Activated effector memory CD4-positive, alpha-beta T cell treated with Interleukin-2 at 50 U/mL for 16 hours (primary cell): ENCODE measurements at places on chromosomes 3 and 15.

GRCh38 chr3:14658978-14659377 lies 7.4 kb downstream of the CCDC174 start:
- no peak for DNase-seq

DNA sequence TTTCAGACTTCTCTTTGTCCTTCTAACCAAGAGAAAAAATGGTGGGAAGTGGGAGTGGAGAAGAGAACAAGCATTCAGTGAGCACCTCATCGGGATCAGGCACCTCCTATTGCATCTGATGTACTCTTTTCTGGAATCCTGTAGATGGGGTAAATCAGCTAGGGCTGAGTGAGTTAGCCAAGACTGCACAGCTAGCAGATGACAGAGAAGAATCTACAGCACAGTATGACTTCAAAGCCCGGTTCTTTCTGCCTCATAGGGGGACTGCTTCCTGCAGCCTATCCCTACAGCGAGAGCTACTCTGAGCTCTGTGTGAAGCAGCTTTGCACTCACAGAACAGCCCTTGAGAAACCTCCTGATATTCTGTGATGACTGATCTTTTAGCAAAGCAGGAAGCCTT lies 275.2 kb upstream of the MEIS2 start:
- no peak for DNase-seq

DNA sequence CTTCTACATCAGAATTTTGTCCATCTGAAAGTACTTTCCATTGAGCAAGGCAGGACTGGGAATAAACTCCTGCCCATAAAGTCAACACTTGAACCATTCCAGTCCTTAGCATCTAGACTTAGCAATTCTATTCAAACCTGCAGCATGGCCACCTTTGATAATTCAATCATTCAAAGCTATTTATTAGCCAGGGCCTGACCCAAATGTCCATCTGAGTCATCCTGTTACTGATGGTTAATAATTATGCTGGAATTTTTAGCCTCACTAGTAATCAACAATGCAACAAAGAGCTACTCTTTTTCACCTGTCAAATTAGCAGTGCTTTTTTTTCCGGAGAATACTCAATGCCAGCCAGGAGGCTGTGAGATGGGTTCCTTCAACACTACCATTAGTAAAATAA lies 72.7 kb upstream of the SNRK start:
- DNase-seq, result no peak

DNA sequence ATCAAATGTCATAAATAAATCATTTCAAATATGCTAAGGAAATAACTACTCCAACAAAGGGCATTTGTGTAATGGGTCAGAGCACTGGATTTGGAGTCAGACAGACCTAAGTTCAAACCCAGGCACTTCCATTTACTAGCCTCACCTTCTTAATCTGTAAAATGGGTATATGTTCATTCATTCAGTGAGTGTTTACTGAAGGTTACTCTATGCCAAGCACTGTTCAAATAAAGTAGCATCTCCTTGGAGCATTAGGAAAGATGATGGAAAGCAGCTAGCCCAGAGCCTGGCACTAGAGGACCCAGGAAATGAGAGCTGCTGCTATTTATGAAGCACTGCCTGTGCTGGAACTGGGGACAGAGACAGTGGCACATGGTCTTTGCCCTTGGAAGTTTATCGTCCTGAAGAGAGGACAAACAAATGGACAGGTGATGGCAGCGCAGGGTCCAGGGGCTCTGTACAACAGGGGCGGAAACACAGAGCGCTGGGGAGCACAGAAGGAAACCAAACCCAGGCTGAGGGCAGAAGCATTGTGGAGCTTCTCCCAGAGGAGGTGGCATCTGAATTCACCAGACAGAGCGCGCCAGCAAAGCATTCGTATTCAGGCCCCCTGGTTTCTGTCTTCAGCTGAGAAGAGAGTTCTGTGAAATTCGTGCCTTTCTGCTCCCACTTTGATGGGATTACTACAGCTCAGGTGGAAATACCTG lies 19.0 kb downstream of the TM4SF4 start:
- no peak for DNase-seq

DNA sequence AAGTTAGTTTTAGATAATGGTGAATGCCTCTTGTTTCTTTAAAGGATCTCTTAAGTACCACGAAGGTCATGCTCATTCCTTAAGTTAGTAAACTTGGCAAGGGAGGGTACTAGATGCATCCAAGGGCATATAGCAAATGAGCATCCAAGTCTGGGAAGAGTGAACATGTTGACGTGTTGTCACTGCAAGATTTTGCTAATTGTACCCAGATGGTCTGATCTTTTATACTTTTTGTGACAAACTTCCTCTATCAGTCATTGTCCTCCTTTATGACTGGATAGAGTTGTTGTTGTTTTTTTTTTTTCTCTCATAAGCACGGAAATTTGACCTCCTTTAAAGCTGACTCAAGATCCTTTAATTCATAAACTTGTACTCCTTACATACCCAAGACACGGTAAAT lies 121.3 kb downstream of the CHST2 start:
- DNase-seq, result no peak

DNA sequence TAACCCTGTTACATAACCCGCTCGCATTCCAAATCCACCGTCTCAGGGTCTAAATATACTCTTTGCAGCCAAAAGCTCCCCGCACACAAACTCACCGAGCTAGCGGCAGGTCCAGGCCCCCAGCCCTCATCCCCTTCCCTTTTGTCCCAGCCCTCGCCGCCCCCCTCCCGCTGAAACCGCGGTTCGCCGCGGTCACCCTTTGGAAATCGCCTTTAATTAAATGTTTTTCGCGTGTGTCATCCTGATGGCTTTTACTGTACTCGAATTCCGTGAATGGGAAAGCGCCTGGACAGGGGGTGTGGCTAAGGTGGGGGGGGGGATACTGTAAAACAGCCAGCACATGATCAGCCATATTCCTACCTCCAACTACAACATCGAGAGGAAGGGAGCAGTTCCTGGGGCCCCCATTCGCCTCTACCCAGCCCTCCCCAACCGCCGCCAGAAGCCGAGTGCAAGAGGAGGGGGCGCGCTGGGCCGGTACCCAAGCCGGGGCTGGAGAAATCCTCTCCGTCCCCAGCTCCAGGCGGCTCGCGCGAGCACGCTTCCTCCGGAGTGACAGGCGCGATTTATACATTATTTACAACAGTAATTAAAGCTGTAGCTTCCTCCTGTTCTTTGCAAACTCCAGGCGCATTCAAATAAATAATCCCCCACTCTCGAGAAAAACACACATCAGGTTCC lies 1.7 kb downstream of the RORA start:
- no peak for DNase-seq

DNA sequence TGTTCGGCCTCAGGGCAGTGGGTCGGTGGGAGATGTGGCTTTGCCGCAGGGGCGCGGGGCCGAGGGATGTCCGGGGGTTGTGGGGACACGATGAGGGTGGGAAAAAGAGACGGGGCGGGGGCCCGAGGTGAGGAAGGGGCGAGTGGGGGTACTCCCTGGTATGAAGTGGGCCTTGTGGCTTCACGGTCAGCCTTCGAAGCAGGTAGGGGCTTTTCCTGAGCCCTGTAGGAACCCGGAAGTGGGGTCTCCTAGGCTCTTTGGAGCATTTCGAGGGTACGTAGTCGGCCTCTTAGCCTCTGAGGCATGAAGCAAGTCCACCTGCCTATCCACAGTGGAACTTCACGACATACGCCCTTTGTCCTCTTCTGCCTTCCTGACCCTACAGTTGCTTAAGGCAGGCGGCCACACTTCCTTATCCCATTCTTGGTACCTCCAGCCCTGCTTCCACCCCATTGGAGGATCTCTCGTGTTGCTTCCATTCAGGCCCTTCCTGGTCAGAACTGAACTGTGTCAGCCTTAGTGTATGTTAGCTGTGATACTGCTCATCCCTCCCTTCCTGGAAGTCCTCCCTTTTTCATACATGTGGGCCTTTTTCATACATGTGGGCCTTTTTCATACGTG lies 389 bp downstream of the ARPC4 start:
- DNase-seq, result no peak

GRCh38 chr15:63370764-63371163 lies 10.9 kb downstream of the CA12 start:
- no peak for DNase-seq

- no peak for DNase-seq
These were observed 7.3 kb downstream of the CCDC33 start for GRCh38 chr15:74243431-74243830.

DNA sequence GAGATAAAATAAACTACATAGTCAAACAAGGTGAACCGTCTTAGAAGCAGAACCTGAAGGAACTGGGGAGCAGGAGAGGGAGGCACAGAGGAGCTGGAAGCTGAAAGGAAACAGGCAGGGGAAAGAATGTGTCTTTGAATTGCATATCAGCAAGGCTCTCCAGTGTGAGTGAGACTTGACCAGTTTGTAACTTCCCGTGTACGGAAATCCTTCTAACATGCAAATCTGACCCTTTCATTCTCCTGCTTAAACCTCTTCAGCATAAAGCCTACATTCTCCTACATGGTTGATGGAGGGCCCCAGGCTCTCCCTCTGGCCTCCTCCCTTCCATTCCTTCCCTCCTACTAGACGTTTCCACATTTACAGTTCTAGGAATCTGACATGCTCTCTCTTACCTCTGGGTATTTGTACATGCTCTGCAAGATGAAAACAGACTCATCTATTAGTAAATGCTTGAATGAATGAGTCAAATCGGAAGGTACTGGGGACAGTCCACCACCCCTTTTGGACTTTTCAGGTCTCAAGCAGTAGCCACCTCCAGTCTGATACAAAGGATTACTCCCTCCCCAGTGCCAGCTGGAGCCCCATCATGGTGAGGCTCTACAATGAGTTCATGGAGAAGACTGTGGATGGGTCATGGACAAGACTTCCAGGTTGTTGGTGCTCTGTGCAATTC lies 6.1 kb upstream of the SLC25A38 start:
- DNase-seq, result no peak

GRCh38 chr15:76863693-76864092 lies 41.4 kb downstream of the SCAPER start:
- DNase-seq, result no peak

DNA sequence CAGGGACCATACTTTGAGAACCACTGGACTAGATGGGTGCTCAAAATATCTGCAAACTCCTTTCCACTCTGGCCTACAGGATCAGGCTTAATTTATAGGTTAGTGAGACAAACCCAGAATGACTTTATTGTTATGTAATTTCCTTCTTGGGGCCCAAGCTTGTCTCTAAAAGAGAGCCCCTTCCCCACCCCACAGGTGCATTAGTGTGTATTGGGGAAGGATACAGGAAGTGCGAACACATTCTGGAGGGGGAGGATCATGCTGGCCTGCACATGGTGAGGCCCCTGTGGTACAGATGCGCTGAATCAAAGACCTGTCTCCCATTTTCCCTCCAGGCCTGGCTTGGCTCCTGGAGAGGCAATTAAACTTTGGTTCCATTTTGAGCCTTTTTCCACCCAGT lies 273.0 kb upstream of the LRTM1 start:
- DNase-seq, result no peak

DNA sequence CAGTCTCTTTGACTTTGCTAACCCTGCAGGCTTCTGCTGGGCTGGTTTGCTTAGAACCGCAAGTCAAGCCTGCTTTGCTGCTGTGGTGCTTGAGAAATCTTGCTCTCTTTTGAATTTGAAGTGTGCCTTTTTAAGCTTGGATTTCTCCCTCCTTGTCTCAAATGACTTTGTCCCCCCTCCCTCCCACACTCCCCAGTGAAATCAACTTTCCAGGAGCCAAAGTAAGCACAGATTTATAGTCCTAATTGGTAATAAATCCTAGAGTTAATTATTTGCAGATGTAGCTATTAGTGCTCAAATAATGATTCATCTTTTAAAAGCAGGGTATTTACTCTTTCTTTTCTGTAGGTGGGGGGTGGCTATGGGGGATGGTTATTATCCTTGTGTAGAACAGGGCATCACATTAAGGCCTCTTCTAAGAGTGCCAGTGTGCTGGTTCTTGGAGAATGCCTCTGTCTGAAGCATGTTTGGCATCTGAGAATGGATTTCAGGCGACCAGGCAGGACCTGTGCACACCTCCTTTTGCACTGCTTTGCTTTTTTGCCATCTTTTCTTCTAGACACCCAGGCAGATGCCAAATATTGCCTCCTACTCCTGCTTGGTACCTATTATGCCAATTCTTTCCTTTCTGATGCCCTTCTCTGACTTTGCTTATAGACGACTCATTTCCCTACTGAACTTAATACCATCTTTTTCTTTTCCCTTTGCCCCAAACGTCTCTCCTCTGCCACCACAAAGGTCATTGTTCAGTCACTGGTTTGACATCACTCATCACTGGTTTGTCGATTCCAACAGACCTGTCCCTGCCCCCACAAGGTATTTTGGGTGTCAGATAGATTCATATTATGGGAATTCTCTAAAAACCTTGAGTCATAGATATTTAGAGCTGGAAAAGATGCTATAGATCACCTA lies 50.7 kb downstream of the CLDN11 start:
- no peak for DNase-seq

DNA sequence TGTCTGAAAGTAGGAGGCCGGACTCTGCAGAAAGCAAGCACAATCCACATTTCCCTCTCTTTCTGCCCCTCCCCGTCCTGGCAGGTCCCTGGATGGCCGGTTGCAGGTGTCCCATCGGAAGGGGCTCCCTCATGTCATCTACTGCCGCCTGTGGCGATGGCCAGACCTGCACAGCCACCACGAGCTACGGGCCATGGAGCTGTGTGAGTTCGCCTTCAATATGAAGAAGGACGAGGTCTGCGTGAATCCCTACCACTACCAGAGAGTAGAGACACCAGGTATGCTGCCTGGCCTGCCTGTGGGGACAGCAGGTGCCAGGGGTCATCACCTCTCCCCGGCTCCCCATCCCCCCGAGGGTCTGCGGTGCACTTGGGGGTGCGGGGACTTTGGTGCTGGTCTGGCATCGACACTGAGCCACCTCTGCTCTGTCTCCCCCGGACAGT lies 89.6 kb downstream of the AAGAB start:
- no peak for DNase-seq

DNA sequence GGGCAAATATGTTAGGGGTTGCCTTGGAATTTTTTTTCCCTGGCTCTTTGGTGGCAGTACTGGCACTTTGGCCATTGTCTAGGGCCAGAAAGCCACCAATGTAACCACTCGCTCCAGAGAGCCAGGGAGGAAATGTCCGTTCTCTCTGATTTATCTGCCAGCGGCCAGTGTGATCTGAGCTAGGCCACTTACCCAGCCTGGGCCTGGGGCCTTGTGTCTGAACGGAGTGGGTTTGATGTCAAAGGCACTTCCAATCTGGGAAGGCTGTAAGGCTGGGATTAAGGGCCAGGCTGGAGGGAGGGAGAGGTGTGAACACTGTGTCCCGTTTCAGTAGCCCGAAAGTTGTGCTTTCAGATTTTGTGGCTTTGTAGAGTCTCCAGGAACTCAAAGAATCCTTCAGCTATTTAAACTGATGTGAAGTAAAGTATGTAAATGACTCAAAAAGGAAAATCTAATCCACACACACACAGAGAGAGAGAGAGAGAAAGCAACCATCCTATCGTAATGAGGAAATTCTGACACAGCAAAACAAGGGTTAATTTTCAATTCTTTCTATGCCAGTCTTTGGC lies 271.0 kb downstream of the PDZRN3 start:
- DNase-seq, result no peak

DNA sequence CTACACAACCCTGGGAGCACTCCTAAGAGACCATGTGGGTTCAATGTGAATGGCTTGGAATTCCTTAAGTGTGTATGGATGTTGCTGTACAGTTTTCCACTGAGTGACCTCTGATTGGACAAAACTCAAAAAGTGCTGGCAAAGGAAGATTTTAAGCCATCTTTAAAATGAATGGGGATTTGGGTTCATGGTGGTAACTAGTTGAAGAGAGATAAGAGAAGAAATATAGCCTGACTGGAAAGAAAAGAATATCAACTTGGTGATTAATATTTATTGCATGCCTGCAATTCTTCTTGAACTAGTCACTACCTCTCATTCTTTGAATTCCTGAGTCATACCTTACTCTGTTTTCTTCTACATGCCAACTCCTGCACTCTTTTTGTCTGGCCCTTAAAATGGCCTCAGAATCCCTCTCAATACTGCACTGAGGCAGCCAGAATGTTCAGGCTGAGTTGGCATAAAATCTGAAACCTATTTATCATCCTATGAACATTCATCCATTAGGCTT lies 124.7 kb downstream of the RPL22L1 start:
- no peak for DNase-seq
